ENCODE measurements at places on chromosomes 1 and 21. TPM values are rescaled to one million over a fixed set of nuclear protein-coding genes. Genes with fewer than 3 reads are reported as not detected.

The GRIK3 gene
- total RNA-seq, result not detected

GRCh38 chr1:200938955-200939354 is 44.3 kb downstream of the INAVA start:
- peaks cover 14% of the 10 kb centered on the region for H3K27me3 ChIP-seq
- no peaks in the 10 kb centered on the region for H3K36me3 ChIP-seq
- H3K27ac ChIP-seq, result no peak overlapping the region
- no peak for DNase-seq

DNA sequence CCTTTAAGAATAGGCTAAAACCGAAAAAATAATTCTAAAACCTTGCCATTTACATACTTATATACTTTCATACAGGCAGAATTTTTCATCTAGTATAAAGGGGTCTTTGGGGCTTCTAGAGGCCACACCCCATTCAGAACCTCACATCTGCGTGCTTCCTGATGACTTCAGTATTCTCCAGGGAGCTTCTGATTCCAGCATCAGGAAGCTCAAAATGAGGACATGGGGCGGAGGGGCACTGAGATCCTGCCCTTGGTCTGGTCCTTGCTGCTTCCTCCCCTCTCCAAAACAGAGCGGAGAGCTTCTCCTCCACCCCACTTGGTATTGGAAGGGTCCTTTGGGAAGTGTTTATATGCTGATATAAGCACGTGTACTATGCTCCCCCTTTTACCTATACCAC is 13.8 kb downstream of the PAX7 start:
- H3K36me3 ChIP-seq, result peaks cover 2% of the 10 kb centered on the region
- peaks cover 4% of the 10 kb centered on the region for H3K4me1 ChIP-seq
- no peak overlapping the region for H3K27ac ChIP-seq
- H3K27me3 ChIP-seq, result peaks cover 79% of the 10 kb centered on the region

The CSMD2 gene
- total RNA-seq, result not detected

GRCh38 chr1:197981561-197981960 is 64.4 kb downstream of the LHX9 start:
- no peaks in the 10 kb centered on the region for H3K36me3 ChIP-seq
- no peak overlapping the region for H3K4me3 ChIP-seq
- peaks cover 29% of the 10 kb centered on the region for H3K27me3 ChIP-seq
- no peak for DNase-seq

DNA sequence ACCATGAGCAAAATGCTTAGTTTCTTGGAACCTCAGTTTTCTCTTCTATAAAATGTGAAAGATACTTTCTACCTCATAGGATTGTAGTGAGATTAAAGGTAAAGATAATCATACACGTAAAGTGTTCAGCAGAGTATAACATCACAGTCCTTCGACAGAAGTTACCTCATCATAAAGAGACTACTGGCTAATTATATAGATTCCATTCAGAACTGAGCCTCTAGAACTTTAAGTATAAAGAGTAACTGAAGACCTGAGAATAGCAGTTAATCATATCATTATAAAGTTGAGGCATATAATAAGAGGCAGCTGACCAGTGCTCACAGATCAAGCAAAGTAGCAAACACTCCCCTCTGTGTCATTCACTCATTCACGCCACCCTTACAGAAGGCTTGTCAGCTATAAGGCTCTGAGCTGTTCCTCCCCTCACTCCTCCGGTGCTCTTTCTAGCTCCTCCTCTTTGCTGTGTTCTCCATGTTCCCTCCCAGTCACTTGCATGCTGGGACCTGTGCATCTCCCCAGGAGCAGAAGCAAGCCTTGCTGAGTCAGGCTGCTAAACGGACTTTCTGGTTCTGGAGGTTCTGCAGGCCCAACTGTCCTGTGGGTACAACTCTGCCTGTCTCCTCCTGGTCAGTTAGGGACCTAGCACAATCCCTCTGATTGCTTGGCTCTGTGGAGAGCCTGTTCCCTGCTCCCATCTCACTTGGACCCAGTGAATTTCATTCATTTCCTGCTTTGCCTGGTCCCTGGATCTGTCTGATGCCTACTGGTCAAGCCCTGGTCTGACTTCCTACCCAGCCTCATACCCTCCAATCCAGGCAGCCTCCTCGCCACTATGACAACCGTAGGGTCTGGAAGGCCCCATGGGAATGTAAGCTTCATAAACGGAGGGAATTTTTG is 28.3 kb upstream of the LY9 start:
- peaks cover 25% of the 10 kb centered on the region for H3K4me1 ChIP-seq
- no peaks in the 10 kb centered on the region for H3K27me3 ChIP-seq
- peak; percentile 35 for DNase-seq
- H3K36me3 ChIP-seq, result no peaks in the 10 kb centered on the region

DNA sequence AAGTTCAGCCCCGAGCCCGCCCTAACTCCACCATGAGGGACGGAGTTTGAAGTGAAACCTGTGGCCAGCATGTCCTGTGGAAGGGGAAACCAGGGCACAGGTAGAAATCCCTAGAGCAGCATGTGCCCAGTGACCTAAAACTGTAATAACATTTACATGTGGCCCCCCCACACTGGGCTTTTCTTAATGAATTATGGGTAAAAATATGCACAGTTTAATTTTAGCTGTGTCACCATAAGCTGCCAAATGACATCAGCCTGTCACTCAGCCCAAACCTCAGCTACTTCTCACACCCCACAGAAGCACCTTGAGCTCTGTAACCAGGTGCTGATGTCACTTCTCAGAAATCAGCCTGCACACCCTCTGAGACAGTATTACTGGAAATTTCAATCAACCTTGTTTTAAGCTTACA is 50.0 kb upstream of the SLC19A1 start:
- H3K4me1 ChIP-seq, result peaks cover 15% of the 10 kb centered on the region
- H3K36me3 ChIP-seq, result no peaks in the 10 kb centered on the region
- no peak overlapping the region for H3K4me3 ChIP-seq
- H3K27me3 ChIP-seq, result peaks cover 20% of the 10 kb centered on the region
- peak; percentile 55 for DNase-seq

GRCh38 chr1:1781526-1781903 is 3.2 kb upstream of the NADK start:
- H3K36me3 ChIP-seq, result peaks cover 19% of the 10 kb centered on the region
- no peak for DNase-seq

The USH2A gene
- total RNA-seq, result not detected

The CYP2J2 gene
- total RNA-seq, result 0.16 TPM

- peak overlapping the region; percentile 90 for H3K27ac ChIP-seq
- H3K4me3 ChIP-seq, result peak overlapping the region; percentile 93
- no peak for DNase-seq
- peaks cover 40% of the 10 kb centered on the region for H3K4me1 ChIP-seq
- no peaks in the 10 kb centered on the region for H3K27me3 ChIP-seq
Measured at GRCh38 chr21:42405064-42406013, 1.6 kb downstream of the UBASH3A start.

DNA sequence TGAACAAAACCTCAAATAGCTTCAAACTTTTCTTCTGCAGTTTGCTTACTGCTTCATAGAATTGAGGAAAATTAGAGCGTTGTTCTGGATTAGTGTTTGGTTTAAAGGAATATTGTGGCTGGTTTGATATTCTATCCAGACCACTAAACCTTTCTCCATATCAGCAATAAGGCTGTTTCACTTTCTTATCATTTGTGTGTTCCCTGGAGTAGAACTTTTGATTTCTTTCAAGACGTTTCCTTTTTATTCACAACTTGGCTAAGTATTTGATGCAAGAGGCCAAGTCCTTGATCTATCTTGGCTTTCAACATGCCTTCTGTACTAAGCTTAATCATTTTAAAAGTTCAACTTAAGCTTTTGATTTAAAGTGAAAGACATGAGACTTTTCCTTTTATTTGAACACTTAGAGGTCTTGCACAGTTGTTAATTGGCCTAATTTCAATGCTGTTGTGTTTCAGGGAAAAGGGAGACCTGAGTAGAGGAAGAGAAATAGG is 359.1 kb downstream of the S1PR1 start:
- H3K27me3 ChIP-seq, result no peaks in the 10 kb centered on the region
- no peak for DNase-seq
- no peak overlapping the region for H3K27ac ChIP-seq

DNA sequence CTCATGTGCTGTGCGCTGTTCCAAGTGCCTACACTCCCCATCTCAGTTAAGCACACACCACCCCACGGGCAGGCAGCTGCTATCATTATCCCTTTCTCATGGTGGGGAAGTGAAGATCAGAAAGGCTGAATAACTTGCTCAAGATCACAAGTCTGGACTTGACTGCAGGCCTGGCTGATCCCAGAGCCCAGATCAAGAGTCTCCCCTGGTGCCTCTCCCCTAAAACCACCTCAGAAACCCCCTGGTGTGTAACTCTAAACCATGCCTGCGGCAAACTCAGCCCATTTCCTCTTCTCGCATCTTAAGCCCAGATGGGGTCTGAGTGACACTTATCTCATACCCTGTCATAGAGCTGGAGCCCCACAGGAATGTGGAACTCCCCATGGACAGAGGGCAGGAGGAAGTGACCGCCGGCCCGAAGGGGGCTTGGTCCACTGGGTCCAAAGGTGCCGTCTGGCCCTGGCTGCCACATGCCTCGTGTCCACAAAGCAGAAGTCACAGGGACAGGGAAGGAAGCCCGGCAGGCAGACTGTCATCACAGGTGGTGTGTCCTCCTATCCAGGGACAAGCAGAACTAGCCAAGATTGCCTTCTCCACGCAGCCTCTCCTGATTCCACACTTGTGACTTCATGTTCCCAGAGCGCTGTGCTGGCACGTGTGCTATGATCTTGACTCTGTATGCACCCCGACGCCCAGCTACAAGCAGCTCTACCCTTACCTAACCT is 92.1 kb downstream of the SYF2 start:
- peaks cover 35% of the 10 kb centered on the region for H3K27me3 ChIP-seq
- no peaks in the 10 kb centered on the region for H3K36me3 ChIP-seq
- no peak for DNase-seq
- no peak overlapping the region for H3K27ac ChIP-seq

DNA sequence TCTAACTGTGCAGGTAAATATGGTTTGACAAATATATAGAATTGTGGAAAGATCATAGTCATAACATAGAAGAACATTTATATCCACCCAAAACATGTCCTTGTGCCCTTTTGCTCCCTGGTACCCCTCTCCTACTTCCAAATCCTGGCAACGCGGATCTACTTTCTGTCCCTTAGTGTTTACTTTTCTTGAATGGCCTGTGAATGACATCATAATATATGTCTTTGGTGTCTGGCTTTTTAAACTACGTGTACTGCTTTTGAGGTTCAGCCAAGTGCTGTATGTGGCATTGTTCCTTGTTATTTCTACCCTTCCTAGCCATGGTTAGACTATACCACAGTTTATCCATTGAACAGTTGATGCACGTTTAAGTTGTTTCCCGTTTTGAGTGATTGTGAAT is 155.6 kb downstream of the SDCCAG8 start:
- DNase-seq, result no peak
- H3K27me3 ChIP-seq, result no peaks in the 10 kb centered on the region
- H3K4me3 ChIP-seq, result no peak overlapping the region

DNA sequence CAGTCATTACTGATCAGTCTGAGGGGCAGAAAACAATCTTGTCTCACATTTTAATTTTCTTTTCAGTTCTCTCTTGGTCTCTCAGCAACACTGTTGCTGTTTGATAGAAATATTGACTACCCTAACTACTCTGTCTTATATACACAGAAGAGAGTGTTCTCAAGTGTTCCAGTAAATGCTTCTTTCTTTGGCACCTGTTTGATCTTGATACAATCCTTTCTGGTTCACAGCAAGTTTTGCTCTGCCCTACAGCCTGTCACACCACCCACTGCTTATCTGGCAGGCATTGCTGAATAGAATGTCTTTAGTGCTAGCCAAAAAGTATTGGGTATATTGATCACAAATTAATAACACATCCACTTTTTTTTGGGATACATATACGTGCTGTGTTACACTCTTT is 75.7 kb upstream of the WLS start:
- DNase-seq, result no peak
- H3K27me3 ChIP-seq, result no peaks in the 10 kb centered on the region
- H3K36me3 ChIP-seq, result no peaks in the 10 kb centered on the region
- no peaks in the 10 kb centered on the region for H3K4me1 ChIP-seq

The CYP4A22 gene
- total RNA-seq, result not detected

The ERICH3 gene
- not detected for total RNA-seq

GRCh38 chr1:227785094-227785804 is 30.2 kb upstream of the PRSS38 start:
- H3K4me3 ChIP-seq, result no peak overlapping the region
- peaks cover 5% of the 10 kb centered on the region for H3K4me1 ChIP-seq
- no peak overlapping the region for H3K27ac ChIP-seq
- H3K36me3 ChIP-seq, result peaks cover 12% of the 10 kb centered on the region
- peaks cover 2% of the 10 kb centered on the region for H3K27me3 ChIP-seq

GRCh38 chr1:27136998-27137542 is 17.9 kb downstream of the SLC9A1 start:
- peak; percentile 70 for DNase-seq
- H3K36me3 ChIP-seq, result peaks cover 3% of the 10 kb centered on the region
- H3K4me3 ChIP-seq, result peak overlapping the region; percentile 81

The GSTM5 gene
- 0.46 TPM for total RNA-seq

GRCh38 chr1:212413902-212414327 is 771 bp downstream of the PACC1 start:
- peak overlapping the region; percentile 72 for H3K27ac ChIP-seq
- peaks cover 22% of the 10 kb centered on the region for H3K4me1 ChIP-seq
- H3K4me3 ChIP-seq, result peak overlapping the region; percentile 100
- DNase-seq, result no peak
- H3K27me3 ChIP-seq, result no peaks in the 10 kb centered on the region

The KRTAP13-2 gene
- total RNA-seq, result not detected

The KCNK2 gene
- not detected for total RNA-seq

- no peak overlapping the region for H3K4me3 ChIP-seq
- no peaks in the 10 kb centered on the region for H3K4me1 ChIP-seq
- H3K36me3 ChIP-seq, result no peaks in the 10 kb centered on the region
- peaks cover 15% of the 10 kb centered on the region for H3K27me3 ChIP-seq
Measured at GRCh38 chr1:109975718-109976117, 8.8 kb upstream of the AHCYL1 start.

- no peaks in the 10 kb centered on the region for H3K4me1 ChIP-seq
- DNase-seq, result no peak
- H3K27ac ChIP-seq, result no peak overlapping the region
Measured at GRCh38 chr1:6294080-6294889, 33.4 kb upstream of the GPR153 start.

DNA sequence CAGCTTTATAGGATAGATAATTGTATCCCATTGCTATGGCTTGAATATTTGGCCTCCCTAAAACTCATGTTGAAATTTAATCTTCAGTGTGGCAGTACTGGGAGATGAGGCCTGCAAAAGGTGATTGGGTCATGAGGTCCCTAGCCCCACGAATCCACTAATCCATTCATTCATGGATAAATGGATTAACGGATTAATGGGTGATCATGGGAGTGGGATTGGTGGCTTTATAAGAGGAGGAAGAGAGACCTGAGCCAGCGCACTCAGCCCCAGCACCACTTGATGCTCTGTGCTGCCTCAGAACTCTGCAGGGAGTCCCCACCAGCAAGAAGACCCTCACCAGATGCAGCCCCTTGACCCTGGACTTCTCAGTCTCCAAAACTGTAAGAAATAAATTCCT is 32.0 kb downstream of the S100A6 start:
- peaks cover 2% of the 10 kb centered on the region for H3K4me1 ChIP-seq
- DNase-seq, result no peak
- no peak overlapping the region for H3K27ac ChIP-seq
- no peak overlapping the region for H3K4me3 ChIP-seq
- H3K27me3 ChIP-seq, result peaks cover 19% of the 10 kb centered on the region
- H3K36me3 ChIP-seq, result no peaks in the 10 kb centered on the region

The PGLYRP3 gene
- not detected for total RNA-seq

- H3K27ac ChIP-seq, result no peak overlapping the region
- no peaks in the 10 kb centered on the region for H3K27me3 ChIP-seq
- no peaks in the 10 kb centered on the region for H3K36me3 ChIP-seq
Measured at GRCh38 chr1:18931730-18932129, 24.7 kb downstream of the IFFO2 start.

The ADGRL2 gene
- total RNA-seq, result not detected

Data from activated T-helper 2 cell treated with anti-CD3 and anti-CD28 coated beads, Interferon-gamma antibody, Interleukin-2, Interleukin-4, amounts not matched to agents 10 μg/mL and 5 μg/mL and 100 μg/mL, durations not matched to agents 14 hours and 24 hours and 36 hours (primary cell).